Hepatocyte (in vitro differentiated cells): ENCODE measurements at places on chromosomes 2 and 18.

DNA sequence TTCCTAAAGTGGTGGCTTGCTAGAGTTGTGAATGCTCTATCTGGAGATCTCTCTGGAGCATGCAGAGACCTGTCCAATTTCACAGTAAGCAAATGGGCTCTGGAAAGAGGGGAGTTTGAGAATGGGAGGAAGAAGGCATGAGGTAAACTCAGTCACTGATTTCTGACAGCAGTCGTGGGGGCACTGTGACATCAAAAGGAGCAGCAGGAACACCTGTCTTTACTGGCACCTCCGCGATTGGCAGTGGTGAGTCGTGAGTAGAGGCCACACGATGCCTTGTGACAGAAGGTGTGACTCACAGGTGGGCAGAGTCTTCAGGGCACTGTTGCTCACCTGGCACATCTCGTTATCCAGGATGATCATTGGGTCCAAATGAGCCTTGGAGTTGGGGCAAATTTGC, 38.8 kb upstream of the CAVIN2 start:
- no peak for DNase-seq

- peak; percentile 81 for DNase-seq
Measured at GRCh38 chr2:217622205-217623060, 380.4 kb downstream of the TNS1 start.

- DNase-seq: peak; percentile 80
Measured at GRCh38 chr2:55111570-55112228, 61.4 kb upstream of the RTN4 start.

DNA sequence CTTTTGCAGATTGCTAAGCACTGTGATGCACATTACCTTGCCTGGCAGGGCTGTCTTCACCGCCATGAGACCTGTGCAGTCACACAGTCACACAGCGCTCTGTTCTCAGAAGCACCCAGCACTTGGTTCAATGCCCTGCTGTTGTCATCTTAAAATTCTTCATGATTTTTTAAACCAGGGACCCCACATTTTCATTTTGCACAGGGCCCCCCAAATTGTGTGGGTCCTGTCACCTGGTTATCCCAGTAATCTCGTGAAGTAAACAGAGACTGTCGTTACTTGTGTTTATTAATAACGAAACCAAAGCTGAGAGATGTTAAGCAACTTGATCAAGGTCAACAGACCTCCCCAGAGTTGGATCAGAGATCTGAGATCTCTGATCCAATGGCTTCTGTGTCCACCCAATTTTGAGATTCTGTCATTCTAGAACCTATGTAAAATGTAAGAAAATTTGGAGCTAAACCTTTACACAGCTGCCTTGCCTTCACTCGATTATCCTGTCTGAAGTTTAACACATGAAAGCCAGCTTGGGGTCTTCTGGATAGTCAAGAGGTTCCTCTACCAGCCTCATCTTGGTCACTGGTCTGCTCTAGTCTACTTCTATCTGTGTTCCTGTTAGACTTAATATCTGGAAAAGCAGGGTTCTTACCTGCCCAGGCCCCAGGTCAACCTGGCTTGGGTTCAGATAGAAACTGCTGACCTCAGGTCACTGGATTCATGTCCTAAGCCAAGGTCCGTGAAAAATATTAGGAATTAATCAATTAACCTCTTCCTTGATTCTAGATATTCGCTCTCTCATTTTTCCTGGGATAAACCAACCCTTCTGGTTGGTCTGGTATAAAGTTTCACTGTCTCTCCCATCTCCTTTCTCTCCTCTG, 13.7 kb upstream of the TTC39C start:
- no peak for DNase-seq

GRCh38 chr2:10157293-10157692, 34.8 kb downstream of the RRM2 start:
- no peak for DNase-seq

DNA sequence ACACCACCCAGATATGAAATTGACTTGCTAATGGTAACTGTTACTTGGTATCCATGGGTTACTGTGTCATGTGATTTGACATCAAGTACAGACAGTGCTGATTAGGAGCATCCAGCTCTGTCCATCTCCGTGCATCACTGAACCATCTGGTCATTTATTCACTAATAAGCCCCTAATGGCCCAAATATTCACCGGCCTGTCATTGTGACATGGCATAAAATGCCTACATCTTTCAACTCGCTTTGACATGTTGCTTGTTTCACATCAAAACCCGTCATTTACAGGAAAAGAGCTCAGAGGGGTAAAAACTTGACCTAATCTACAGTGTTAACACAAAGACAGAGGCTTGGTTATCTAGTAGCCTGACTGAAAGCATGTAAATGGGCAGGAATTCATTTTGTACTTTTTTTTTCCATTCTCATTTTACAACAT, 308.9 kb upstream of the ATP5MC3 start:
- DNase-seq: no peak

- DNase-seq: no peak
Measured at GRCh38 chr2:36677386-36677785, 19.1 kb upstream of the VIT start.

DNA sequence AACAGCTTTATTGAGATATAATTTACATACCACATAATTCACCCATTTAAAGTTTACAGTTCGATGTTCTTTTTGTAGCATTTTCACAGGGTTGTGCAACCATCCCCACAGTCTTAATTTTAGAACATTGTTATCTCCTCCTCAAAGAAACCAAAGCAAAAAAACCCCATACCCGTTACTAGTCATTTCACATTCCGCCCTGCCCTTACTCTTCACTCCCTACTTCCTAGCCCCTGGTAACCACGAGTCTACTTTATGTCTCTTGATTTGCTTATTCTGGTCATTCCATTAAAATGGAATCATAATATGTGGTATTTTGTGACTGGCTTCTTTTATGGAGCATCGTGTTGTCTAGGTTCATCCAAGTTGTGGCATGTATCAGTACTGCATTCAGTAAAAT, 137.7 kb downstream of the TANC1 start:
- DNase-seq: no peak

- no peak for DNase-seq
Measured at GRCh38 chr2:157727693-157728092, 99.0 kb upstream of the ACVR1C start.

DNA sequence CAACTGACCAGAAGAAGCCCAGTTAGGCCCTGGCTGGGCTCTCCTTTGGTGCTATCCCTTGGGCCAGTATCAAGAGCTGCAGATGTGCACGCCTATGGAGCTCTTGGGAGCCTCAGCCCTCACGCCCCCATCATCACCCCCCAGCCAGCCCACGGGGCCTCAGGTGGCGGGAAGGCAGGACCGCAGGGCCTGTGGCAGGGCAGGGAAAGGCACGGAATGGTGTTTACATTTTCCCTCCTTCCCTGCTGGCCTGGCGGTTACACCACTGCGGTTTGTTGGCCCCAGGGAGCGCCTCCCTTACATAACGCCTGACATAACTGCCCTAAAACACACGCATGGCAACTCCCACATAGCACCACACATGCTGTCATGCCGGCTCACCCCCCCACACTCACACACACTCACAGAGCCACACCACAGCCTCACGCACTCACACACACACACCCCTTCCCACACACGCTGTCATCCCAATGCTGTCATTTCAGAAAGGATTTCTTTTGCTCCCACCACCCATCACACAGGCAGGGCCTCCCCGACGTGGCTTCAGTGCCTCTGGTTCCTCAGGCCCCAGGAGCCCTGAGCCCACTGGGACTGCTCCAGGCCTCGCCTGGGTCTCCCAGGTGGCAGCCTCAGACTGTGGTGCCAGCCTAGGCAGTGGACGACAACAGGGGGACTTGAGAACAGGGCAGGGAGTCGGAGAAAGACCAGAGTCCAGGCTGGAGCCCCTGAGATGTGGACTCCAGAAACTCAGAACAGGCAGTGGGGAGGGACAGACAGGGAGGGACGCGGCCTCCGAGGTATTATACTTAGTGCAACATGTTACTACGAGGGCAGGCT, 15.7 kb downstream of the ZFP36L2 start:
- DNase-seq: peak; percentile 80

- DNase-seq: no peak
Measured at GRCh38 chr2:61327173-61327572, 143.7 kb downstream of the USP34 start.

- no peak for DNase-seq
Measured at GRCh38 chr18:47844828-47845498, 85.5 kb downstream of the SMAD2 start.

- peak; percentile 19 for DNase-seq
Measured at GRCh38 chr2:149692961-149693396, 105.4 kb upstream of the MMADHC start.

GRCh38 chr2:164014791-164015190, 279.0 kb upstream of the FIGN start:
- no peak for DNase-seq

GRCh38 chr18:21307578-21307977, 65.5 kb downstream of the GREB1L start:
- DNase-seq: no peak

DNA sequence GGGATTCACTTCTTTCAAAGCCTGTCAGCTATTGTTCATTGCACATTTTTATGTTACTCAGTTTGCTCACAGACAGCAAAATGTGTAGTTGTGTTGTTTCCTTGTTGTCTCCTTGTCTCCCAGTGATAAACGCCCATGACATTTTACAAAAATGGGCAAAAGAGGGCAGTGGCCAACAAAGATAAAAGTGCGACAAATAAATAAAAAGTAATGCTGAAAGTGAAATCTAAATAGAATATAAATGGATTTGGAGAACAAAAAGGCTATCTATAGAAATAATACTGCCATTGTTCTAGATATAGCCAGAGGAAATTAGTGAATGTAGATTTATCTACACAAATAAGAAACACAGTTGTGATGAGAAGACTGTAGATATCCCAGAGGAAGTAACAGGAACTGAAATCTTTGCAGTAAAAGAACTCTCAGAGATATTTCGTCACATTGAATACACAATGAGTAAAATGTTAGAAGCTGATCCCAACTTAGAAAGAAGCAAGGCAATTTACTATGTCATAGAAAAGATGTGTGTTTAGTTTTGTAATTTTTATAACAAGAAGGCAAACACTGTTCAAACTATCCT, 1186.2 kb upstream of the FAM98A start:
- DNase-seq: no peak

- no peak for DNase-seq
Measured at GRCh38 chr2:200658278-200658864, 72.6 kb downstream of the AOX1 start.

GRCh38 chr18:60279391-60279790, 93.2 kb downstream of the MC4R start:
- no peak for DNase-seq

GRCh38 chr2:182636699-182637098, 79.4 kb upstream of the DNAJC10 start:
- DNase-seq: no peak

- DNase-seq: no peak
Measured at GRCh38 chr2:46973673-46974072, 58.1 kb upstream of the MCFD2 start.

DNA sequence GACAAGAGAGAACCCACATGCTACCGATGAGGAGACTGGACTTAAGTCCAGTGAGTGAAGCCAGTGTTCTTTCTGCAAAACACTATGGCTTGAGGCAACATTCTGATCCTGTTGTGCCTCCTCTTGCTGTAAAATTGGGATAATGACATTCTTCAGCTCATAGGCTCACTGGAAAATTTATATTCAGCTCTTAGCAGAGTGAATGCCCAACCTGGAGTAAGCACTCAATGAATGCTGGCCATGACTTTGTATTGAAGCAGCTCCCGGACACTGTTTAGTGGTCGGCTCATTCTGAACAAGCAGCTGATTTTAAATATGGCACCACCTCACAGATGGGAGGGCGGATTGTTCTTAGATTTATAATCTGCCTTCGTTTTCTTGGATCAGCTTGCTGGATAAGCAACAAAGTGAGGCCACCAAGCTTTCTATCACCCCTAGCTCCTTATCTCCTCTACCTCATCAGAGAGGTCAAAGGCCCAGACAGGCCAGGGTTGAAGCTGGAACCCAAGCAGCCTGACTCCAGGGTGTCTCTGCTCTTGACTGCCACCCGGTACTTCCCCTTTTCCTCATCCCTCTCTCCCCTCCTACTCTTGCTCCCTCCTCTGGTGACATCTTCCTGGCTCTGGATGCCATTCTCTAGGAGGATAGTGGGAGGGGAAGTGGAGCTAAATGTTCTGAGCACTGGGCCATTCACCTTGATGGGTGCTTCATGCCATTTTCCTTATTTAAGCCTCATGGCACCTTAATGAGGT, 11.5 kb downstream of the SLC9A4 start:
- DNase-seq: no peak

DNA sequence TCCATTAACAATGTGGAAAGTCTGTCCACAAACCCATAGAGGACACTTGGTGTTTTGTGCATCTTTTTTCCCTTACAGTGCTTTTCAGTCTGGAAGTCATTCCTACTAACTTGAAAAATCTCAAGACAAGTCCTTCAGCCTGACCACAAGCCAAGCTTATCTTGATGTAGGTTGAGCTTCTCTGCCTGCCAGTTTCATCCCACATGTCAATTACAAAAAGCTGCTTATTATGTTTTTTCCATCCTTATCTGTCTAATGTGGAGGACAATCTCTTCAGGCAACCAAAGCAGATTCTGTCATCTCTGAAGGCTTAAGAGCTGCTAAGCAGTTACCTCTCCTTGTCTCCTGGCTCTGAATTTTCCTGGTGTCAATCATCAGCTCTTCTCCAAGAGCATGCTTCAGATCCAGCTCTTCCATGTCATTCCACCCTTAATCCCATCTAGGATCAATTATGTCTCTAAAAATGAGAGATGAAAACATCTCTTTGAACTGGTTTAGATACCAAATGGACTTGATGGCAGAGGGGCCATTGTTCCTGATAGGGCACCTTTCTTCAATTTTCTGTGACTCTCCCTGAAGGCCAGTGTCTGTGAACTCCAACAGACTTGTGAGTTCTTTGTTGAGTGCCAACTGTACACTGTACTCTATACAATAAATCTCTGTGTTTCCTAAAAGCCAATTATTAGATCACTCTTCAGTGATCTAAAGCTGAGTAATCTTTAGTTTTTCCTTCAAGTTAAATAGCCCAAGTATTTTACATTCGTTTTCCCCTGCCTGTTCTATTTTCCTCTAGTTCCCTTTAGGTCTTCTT, 208.6 kb downstream of the RBM43 start:
- no peak for DNase-seq

DNA sequence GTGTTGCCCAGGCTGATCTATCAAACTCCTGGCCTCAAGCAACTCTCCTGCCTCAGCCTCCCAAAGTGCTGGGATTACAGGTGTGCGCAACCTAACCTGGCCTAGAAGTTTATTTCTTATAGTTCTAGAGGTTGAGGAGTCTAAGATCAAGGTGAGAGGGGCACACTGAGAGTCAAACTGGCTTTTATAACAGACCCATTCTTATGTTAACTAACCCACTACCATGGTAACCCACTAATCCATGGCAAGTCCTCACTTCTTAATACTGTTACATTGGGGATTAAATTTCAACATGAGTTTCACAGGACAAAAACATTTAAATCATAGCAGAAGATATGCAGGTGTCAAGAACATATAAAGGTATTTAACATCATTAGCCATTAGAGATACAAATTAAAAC, 50.6 kb downstream of the MDH1 start:
- no peak for DNase-seq

GRCh38 chr2:68040078-68040477, 22.7 kb downstream of the C1D start:
- no peak for DNase-seq
